Left ventricle myocardium inferior (tissue), 1 donor: ENCODE measurements at places on chromosomes 6 and 20. TPM values are rescaled to one million over a fixed set of nuclear protein-coding genes. Genes with fewer than 3 reads are reported as not detected.

GRCh38 chr20:58833921-58834320, 16.8 kb downstream of the GNAS-AS1 start:
- DNase-seq: no peak

Gene CAP2
- total RNA-seq: 149 TPM

GRCh38 chr6:140897804-140898573, 1234.7 kb upstream of the GJE1 start:
- no peak for DNase-seq

DNA sequence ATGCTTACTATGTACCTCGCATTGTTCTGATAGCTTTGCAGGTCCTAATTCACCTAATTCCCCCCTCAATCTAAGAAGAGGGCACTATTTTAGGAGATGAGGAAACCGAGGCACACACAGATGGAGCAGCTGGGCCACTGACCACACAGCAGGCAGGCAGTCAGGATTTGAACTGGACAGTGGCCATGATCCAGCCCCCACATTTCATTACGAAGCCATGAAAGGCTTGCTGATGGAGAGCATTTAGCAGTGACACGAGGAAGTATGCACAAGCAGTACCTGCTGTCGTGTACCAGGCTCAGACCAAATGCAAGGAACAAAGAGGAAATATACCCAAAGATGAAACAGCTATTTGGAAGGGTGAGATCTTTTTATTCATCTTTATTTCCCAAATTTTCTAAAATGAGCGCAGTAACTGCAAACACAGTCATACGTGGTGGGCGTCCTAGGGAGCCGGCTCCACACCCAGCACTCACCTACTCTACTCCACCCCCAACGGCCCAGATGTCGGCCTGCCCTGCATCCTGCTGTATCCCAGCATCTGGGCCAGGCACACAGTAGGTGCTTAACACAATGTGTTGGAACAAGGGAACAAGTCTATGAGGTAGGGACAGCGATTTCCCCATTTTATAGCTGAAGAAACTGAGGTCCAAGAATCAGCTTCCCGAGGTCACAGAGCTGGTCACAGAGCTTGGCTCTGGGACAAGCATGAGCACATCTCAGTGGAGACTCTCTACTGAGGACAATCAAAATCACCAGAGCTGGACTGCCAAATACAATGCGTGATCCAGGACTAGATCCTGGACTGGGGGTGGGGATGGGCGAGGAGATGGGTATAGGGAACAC, 15.0 kb downstream of the PREX1 start:
- no peak for DNase-seq

Gene PHIP
- total RNA-seq: 13.0 TPM

DNA sequence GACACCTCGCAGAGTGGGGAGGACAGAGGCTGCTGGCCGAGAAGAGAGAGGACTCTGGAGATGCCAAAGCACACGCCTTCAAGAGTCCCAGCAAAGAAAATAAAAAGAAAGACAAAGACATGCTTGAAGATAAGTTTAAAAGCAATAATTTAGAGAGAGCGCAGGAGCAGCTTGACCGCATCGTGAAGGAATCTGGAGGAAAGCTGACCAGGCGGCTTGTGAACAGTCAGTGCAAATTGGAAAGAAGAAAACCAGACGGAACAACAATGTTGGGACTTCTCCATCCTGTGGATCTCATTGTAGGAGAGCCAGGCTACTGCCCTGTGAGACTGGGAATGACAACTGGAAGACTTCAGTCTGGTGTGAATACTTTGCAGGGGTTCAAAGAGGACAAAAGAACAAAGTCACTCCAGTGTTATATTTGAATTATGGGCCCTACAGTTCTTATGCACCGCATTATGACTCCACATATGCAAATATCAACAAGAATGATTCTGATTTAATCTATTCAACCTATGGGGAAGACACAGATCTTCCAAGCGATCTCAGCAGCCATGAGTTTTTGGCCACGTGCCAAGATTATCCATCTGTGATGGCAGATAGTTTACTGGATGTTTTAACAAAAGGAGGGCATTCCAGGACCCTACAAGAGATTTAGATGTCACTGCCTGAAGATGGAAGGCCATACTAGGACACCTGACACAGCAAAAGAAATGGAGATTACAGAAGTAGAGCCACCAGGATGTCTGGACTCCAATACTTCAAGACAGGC, 52.2 kb downstream of the REV3L start:
- DNase-seq: no peak

Gene CCNC
- 15.1 TPM for total RNA-seq

- no peak for DNase-seq
Measured at GRCh38 chr20:37350649-37351574, 5.0 kb downstream of the SRC start.

- no peak for DNase-seq
Measured at GRCh38 chr6:36684447-36684812, 5.9 kb downstream of the CDKN1A start.

- no peak for DNase-seq
Measured at GRCh38 chr6:136333824-136334464, 44.3 kb upstream of the BCLAF1 start.

- DNase-seq: no peak
Measured at GRCh38 chr6:52310932-52311331, 26.4 kb upstream of the MCM3 start.

- DNase-seq: no peak
Measured at GRCh38 chr6:38337819-38338465, 301.8 kb downstream of the BTBD9 start.

GRCh38 chr6:120686492-120686891, 647.8 kb downstream of the TBC1D32 start:
- DNase-seq: no peak

Gene TSPO2
- total RNA-seq: not detected

Gene RIMS1
- total RNA-seq: 0.93 TPM

Gene CRYBG1
- 1.3 TPM for total RNA-seq

DNA sequence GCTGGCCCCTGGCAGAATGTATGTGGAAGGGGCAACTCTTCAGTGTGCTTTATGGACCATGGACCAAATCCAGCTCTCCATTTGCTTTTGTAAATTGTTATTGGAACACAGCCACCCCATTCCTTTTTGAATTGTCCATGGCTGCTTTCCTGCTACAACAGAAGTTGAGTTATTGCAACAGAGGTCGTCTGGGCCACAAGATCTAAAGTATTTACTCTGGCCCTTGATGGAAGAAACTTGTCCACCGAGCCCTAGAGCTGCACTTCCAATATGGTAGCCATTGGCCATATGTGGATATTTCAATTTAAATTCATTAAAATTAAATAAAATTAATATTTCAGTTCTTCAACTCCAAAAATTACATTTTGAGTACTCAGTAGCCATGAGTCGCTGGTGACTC, 543.5 kb downstream of the PTPRT start:
- no peak for DNase-seq

Gene THBS2
- total RNA-seq: 6.9 TPM

Gene RSPO4
- total RNA-seq: not detected

DNA sequence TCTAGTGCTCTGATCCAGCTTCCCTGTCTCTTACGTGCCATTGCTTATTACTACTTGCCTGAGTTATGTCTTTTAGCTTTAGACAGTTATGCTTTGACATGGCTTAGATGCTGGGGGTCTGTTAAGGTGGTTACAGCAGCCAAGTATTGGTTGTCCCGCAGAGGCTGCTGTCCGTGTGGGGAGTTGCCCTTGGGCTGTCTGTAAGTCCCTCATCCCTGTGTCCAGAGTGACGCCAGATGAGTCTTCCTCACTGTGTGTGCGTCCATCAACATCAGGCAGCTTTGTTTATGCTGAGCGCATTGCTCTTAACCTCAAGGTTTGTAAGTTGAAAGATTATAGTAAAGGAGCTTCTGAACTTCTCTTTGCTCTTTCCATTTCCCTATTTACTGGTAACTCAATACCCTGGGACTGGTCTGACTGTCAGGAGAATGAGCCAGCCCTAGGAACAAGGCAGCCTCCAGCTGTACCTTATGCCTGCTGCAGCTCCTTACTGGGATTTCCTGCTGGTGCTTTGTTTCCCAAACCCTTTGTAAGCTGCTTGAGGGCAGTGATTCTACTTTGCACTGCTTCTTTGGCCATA, 7.2 kb downstream of the FAM120B start:
- DNase-seq: no peak

GRCh38 chr6:28351087-28351486, 1.3 kb downstream of the ZKSCAN3 start:
- no peak for DNase-seq

Gene PCK1
- 0.25 TPM for total RNA-seq

Gene MAK
- total RNA-seq: 0.14 TPM

DNA sequence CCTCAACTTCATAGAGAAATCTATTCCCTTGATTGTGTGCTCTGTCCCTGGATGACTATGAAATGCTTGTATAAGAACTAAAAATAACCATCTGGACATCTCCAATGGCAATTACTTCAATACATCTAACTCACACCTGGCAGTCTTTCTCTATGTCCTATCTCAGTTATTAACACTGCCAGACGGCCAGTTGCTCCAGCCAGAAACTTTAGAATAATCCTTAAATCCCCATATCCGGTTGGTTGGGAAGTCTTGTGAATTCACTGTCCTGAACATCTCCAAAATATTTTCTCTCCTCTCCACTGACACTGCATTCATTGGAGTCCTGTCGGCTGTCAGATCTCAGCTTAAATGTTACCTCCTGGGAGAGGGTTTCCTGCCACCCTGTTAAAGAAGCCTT, 12.2 kb upstream of the LAMA2 start:
- DNase-seq: no peak

DNA sequence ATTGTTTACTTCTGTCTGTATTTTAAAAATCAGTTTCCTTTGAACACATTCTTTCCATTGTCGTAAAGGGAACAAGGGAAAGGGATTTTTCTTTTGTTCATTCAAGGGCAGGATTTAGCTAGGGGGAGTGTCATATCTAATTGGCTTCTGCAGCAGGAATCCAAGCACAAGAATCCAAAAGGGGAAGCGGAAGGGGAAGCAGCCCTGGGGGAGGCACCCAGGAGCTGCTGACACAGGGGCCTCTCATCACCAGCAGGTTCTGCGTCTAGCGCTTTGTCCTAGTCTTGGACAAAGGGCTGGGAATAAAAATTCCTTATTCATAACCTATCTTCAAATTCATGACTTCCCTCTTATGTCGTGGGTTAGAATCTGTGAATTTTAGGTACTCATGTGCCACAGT, 13.7 kb downstream of the RIPK1 start:
- peak; percentile 30 for DNase-seq

Gene TFAP2A
- total RNA-seq: 0.66 TPM

DNA sequence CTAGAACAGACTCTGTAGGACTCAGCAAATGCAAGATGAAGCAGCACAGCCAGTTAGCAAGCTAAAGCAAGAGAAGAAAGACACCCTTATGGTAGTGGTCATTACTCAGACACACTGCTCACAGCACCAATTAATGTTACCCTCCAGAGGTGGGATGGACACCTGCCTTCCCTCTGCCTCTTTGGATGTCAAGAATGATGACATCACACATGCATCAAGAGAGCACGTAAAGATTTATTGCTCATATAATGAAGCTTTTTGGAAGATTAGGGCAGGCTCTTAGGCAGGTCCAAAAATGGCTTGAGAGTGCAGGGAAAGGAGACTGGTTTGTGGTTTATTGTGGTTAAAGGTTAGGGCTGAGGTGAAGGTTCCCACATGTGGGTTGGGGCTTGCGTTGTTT, 137.0 kb downstream of the PRDM13 start:
- DNase-seq: no peak

DNA sequence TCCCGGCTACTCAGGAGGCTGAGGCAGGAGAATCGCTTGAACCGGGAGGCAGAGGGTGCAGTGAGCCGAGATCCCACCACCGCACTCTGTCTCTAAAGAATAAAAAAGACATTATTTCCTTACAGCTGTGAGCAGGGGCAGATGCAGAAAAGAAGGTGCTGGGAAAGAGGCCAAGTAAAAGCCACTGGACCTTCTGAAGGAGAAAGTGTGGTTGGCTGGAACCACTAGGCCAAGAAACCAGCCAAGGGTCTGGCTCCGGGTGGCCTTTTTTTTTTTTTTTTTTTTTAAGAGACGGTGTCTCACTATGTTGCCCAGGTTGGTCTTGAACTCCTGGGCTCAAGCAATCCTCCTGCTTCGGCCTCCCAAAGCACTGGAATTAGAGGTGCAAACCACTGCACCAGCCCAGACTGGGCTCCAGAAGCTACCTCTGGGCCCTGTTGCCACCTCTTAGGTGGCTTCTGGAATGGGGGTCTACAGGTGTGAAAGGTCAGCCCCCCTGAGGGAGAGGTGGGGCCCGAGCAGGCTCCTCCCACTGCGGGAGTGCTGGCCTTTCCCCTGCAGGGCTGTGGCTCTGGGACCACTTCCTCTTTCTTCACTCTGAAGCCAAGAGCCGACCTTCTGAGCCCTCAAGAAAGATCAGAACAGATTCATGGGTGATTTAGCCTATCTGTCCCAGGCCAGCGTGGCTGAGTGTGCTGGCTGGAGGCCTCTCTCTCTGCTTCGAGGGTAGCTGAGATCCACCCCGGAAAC, at the start of gene FGD2:
FGD2 (plus strand) TSS at position 595 of the 750 bp plus-strand sequence. CDS start 163 bp downstream, outside the sequence.
- no peak for DNase-seq

DNA sequence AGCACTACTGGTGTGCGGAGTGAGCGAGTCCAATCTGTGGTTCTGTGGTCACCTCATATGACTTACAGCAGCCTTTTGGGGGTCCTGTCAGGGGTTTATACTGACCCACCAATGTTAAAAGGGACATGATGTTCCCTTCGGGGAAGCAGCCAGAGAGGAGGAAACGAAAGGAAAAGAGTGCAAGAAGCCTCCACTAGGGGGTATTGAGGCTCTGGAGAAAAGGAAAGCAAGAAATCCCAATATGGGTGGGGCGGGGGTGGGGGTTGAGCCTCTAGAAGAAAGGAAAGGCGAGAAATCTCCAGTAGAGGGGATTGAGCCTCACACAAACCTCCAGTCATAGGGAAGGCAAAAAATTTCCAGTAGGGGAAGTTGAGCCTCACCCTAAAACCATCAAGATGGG, 249.3 kb upstream of the ECI2 start:
- DNase-seq: no peak

Gene OPRL1
- total RNA-seq: 0.52 TPM

GRCh38 chr20:20213526-20214121, 154.3 kb upstream of the INSM1 start:
- no peak for DNase-seq

DNA sequence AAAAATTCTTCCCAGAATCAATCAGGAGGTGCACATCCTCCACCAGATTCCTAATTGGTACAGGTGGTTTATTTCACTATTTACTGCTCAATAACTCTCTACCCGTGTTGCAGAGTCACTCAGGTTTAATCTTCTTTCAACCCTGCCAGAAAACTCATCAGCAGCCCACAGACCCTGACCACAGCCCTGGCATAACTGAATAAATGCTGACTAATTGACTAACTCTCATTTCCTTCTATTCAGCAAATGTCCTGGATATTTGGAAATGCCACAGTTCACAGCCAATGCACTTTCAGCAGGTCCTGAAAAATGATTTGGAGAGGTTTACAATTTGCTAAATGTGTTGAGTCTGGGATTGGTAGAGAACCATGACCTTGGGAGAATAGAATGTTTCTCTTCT, 62.3 kb downstream of the TRMT6 start:
- DNase-seq: no peak

Gene PRL
- not detected for total RNA-seq

DNA sequence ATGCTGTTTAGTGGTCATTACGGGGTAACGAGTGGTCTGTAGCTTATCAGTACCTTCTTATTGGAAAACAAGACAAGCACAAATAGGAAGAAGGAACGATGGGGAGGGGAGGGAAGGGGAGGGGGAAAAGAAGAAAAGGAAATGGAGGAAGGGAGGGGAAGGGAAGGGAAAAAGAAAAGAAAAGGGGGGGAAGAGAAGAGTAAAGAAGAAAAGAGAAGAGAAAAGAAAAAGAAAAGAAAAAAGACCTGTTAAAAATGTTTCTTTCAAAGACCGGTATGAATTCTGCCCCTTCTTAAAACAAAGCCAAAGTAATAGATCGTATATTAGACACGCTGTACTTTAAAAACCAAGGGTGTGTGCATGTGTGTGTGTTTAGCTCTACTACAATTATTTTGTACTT, 2.4 kb upstream of the TENT5A start:
- DNase-seq: no peak
